ENCODE measurements at places on chromosomes 11 and 22.

DNA sequence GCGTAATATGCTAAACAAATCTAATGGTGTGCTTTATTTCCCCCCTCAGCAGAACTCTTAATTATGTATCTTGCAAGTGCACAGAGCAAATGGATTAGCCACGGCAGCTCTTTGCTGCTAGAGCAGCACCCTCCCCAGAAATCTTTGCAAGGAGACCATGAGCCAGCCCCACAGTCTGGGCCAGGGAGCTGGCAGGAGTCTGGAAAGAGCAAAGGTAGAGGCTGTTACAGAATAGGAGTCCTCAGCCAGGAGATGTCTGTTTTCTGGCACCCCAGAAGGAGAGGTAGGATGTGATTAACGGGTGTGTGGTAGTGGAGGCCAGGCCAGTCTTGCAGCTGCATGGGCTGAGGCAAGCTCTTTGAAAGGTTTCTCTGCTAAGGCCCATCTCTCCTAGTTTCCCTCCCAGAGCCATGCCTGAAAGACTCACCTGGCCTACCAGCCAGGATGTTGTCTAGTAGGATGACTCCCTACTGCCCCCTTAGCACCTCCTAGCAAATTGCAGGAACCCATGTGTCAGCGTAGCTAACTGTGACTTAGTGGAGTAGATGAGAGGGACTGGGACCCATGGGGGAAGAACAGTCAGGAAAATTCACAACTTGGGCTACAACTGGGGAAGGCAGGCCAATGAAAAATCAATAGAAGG, 557.2 kb downstream of the BUD13 start:
- no peak for DNase-seq

GRCh38 chr22:36252754-36253522, at the start of gene APOL1:
TSS of gene APOL1 (plus strand) at chr22:36253133. CDS start at chr22:36254956, 1,823 bp downstream.
- DNase-seq: peak; percentile 43

DNA sequence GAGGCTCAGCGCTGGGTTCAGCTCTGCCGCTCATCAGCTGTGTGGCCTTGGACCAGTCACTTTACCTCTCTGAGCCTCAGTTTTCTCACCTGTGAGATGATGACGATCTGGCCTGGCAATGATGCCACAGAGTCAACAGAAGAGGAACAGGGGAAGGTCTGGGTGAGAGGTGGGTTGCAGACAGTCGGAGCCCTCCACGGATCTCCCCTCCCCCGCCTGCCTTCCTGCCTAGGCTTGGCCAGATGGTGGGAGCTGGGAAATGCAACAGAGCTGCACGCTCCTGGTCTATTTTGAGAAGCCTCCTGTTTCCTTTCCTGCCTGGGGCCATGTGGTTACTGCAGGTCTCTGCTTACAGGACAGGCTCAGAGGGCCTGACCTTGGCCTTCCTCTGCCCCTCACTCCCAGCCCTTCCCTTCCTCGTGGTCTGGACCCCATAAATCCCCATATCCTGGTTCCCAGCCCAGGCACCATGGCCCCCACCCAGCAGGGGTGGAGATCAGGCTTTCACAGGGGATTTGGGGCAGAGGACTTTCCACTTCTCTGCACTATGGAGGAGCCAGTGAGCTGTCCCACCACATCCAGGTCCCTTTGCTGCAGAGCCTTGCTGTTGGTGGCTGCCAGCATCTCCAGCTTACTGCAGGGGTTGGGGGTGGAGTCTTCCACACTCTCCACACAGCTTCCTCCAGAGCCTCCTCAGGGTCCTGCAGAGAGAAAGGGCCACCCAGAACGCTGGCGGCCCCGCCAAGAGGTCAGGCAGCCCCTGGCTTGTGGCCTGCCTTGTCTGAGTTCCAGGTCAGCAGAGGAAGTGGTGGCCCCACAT, 46.9 kb downstream of the C11orf96 start:
- DNase-seq: no peak

GRCh38 chr11:134014511-134014910, 54.4 kb upstream of the JAM3 start:
- no peak for DNase-seq
